ENCODE measurements at places on chromosomes 6 and 20.

GRCh38 chr6:123415844-123416468, 220.8 kb downstream of the TRDN start:
- DNase-seq: peak; percentile 42

DNA sequence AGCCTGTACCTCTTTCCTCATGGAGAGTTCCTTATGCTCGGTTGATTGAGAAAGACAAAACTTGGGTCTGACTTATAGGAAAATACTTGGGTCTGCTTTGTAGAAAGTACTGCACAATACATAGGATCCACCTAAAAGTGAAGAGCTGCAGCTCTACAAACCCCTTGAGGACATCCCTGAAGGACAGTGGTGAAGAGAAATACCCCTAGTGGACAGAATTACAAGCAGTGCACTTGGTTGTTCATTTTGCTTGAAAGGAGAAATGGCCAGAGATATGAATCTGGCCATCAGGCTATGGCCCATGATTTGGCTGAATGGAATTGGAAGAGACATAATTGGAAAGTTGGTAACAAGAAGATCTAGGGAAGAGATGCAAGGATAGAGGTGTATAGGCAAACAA, 8.3 kb downstream of the CD24 start:
- no peak for DNase-seq

DNA sequence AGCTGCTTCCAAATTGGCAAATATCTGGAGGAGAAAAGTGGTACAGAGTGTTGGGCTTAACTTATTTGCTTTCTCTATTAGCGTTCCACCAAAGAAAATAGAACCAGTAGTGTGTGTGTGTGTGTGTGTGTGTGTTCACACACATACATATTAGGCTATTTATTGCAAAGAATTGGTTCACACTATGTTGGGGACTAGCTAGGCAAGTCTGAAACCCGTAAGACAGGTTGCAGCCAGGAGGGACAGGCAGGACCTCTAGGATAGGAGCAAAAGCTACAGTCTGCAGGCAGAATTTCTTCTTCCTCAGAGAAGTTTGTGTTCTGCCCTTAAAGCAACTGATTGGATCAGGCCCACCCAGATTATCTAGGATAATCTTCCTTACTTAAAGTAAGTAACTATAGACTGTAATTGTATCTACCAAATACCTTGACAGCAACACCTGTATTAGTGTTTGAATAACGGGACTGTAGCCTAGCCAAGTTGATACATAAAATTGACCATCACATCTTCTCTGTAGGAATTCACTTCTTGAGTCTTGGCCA, 12.8 kb downstream of the KCTD20 start:
- no peak for DNase-seq

DNA sequence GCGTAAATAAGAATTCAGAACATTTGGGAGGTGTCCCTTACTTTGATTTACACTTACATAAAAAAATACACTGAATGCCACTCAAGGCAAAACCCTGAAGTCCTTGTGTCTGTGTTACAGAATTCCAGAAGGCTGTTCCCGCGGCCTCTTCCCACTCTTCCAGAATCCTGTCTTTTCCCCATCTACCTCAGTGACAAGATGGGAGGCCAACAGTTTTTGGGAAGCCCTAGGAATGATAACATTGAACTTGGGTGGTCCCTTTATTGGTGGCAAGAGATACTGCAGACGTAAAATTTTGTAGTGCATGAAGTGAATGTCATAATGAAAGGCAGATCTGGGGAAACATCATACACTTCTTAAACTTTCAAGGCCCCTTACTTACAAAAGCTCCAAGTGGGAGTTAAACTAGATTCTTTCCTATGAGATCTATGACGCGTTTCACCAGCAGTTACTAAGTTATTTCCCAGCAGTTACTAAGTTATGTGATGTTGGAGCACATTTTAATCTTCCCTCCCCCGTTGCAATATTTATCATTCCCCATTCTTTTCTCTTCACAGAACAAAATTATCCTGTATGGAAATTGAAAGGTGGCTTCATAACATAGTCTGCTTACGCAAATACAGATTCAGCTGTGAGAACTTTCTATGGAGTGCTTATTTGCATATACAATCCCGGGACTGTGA, 79.5 kb downstream of the BCAS1 start:
- DNase-seq: no peak

DNA sequence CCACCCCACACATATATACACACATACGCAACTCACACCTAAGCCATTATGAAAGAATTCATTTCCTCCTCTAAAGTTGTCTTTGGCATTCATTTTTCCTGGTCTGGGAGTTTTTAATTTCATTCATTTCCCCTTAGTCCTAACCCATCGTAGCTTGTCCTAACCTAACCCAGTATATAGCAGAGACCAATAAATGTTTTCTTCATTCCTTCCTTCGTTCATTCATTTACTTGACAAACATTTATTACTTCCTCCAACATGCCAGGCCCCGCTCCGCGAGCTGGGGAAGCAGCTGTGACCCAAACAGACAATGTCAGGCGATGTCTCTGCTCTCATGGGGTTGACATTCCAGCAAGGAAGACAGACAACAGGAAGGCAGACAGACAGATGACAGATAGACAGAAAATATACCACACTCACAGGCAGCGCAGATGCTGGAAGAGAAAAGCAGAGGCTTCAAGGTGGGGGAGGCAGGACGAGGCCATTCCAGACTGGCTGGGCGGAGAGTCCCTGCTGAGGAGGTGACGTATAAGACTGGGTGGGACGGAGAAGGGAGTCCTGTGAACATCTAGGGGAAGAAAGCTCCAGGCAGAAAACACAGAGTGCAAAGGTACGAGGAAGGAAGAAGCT, 33.7 kb upstream of the SIRPA start:
- DNase-seq: no peak

DNA sequence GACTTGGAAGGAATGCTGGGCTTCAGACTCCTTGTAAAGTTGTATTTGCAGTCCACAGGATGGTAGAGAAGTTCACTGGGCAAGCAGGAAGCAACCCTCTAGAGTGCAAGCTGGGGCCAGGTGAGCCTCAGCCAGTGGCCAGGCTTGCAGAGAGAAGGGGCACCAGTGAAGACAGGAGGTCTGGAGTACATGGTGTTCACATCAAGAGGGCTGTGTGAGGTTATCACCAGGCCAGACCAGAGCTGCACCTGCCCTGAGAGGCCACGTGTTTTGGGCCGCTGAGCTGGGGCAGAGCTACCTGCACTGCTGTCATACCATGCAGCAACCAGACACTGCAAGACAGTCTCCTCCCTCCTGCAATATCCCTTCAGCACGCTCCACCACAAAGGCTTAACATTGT, 79.0 kb downstream of the SH3BGRL2 start:
- no peak for DNase-seq

GRCh38 chr6:27541212-27541932, 68.5 kb upstream of the ZNF184 start:
- no peak for DNase-seq

- peak; percentile 66 for DNase-seq
Observed at GRCh38 chr6:82924799-82925535, 140.7 kb downstream of the UBE3D start.

All from HCEC 1CT (cell line).